ENCODE measurements at places on chromosomes 11 and 22.

GRCh38 chr22:43424666-43425630 lies 13.1 kb downstream of the MPPED1 start:
- no peak for DNase-seq

DNA sequence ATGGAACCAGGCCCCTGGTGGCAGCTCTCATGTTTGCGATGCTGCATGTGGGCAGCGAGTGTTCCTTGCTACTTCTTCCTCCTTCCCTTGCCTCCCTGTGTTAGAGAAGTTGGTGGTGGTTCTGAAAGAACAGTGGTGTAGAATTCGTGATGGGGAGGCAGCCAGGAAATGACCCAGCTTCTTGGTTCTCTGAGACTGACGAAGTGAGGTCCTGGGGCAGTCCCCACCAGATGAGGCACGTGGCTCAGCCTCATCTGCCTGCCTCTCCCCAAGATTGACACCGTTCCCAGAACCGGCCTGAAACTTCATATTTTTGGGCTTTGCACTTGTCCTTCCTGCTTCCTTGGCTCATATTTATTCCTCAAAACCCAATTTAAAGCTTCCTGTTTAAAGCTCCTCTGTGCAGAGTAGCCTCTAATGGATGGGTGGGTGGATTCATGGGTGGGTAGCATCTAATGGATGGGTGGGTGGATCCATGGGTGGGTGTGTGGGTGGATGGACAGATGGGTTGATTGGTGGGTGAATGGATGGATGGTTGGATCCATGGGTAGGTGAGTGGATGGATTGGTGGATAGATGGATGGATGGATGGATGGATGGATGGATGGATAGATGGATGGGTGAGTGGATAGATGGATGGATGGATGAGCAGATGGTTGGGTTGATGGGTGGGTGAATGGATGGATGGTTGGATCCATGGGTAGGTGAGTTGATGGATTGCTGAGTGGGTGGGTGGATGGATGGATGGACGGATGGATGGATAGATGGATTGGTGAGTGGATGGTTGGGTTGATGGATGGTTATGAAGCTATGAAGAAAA lies 77.3 kb upstream of the ATXN10 start:
- DNase-seq, result no peak

GRCh38 chr11:11786771-11787170 lies 55.0 kb upstream of the USP47 start:
- DNase-seq, result peak; percentile 51

- peak; percentile 78 for DNase-seq
Measured at GRCh38 chr11:88174709-88175568, at the start of gene RAB38. Gene RAB38 (minus strand): TSS chr11:88175443. CDS start chr11:88175384, 59 bp downstream.

GRCh38 chr11:27524155-27524554 lies 17.6 kb upstream of the LIN7C start:
- peak; percentile 63 for DNase-seq

- no peak for DNase-seq
Measured at GRCh38 chr11:46725338-46726205, 6.6 kb downstream of the F2 start.

- no peak for DNase-seq
Measured at GRCh38 chr11:67458266-67458665, 3.1 kb downstream of the CABP4 start.

DNA sequence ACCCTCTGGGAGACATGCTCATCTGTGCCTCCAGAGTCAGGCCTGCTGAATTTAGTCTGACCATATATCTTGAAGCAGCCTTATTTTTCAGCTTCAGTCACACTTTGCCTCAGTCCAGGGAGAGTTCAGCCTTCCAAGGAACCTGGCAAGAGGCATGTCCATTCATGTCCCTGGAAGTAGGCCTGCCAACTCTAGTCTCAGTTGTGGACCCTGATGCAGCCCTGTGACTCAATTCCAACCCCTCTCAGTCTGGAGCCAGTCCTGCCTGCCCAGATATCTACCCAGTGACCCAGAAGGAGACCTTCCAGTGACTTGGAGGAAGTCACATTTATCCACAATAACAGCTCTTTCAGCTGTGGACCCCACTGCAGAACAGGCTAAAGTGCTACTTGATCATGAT lies 566.6 kb downstream of the TMEM135 start:
- no peak for DNase-seq

DNA sequence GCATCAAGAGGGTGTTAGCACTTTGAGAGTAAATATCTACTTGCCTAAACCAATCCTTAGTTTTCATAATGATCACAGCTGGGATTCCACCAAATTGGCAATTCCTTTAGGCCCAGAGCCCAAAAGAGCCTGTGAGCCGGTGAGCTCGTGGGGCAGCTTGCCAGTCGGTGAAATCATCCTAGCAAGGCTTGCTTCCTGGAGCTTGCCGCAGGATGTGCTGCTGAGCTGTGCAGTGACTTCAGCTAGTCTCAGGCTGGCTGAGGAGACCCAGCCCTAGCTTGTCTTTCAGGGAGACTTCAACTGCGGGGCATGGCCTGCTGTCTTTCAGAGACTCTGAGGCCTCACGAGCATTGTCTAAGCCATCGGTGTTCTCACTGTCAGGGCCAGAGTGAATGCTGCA lies 73.6 kb upstream of the SUSD2 start:
- peak; percentile 81 for DNase-seq

DNA sequence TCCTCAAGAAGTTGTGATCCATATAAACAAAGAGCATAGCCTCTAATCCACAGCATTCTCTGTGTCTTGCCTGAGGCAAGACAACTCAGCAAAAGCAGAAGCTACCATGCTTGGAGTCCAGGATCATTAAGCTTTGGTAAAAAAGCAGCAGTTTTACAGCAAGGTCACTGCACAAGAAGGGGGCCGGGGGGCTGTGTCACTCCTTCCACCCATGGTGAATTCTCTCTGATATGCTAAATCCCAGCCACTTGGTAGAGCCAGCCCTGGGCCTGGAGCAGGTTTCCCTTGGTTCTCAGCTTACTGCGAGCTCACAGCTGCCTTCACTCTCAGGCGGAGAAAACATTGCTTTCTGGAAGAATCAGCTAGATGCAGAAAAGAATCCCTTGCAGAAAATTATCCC lies 144.7 kb downstream of the TENM4 start:
- DNase-seq, result no peak

DNA sequence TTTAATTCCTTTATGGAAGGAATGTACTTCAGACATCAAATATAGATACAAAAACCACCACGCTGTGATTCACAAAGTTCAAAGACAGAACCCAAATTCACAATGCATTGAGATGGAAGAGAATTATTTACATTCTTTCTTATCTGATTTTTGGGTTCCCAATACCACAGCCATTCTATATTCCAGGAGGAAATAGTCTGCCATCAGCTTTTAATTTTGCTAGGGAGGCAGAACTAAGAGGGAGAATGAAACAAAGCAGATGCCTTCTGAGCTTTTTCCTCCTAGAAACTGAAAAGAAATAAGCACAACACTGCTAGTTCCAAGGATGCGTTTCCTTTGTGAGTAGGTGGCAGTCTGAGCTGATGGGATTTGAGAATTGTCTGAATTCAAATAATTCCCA lies 283.0 kb upstream of the NARS2 start:
- peak; percentile 57 for DNase-seq

- DNase-seq, result no peak
Measured at GRCh38 chr11:126140201-126140925, 71.1 kb downstream of the RPUSD4 start.

DNA sequence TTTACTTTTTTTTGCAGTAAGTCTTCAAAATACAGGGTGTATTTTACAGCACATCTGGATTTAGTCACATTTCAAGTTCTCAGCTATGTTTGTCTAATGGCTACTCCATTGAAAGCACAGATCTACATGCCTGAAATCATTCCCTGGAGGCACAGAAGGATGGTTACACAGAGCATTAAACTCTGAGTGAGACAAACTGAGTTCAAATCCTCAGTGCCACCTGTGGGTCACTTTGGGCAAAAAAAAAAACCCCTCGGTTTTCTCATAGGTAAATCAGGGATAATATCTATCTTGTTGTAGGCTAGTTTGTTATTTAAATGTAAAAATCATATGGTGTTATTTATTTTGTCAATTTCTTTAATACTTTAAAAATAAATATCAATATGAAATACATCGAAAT lies 7.7 kb downstream of the ANKRD49 start:
- no peak for DNase-seq

- no peak for DNase-seq
Measured at GRCh38 chr11:65767406-65767805, 13.4 kb downstream of the AP5B1 start.

- no peak for DNase-seq
Measured at GRCh38 chr11:126978165-126978564, 22.4 kb downstream of the KIRREL3 start.

GRCh38 chr11:96015906-96016565 lies 92.1 kb upstream of the MTMR2 start:
- no peak for DNase-seq

- DNase-seq, result no peak
Measured at GRCh38 chr11:36618363-36619047, 20.5 kb upstream of the RAG2 start.

- no peak for DNase-seq
Measured at GRCh38 chr11:69842746-69843528, 23.7 kb upstream of the FGF3 start.

DNA sequence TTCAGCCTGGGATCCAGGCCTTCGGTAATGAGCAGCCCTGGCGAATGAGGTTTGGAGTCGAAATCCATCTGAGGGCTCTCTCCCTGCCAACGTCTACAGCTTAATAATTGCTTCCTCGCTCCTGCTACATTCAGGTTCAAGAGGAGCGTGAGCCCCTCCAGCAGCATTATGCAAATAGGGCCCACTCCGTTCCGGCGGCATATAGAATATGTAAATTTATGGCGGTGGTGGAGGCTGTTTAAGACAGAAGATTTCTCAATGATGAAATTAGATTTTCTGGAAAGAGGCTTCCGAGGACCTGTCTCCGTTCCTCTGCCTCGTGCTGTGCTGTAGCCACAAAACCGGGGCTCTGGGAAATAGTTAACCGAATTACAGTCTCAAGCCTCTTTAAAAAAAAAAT lies 402.8 kb downstream of the MIAT start:
- DNase-seq, result no peak

All from fibroblast of lung (primary cell).